NCI-H1092 (cell line): ENCODE measurements at places on chromosomes 3 and 15.

DNA sequence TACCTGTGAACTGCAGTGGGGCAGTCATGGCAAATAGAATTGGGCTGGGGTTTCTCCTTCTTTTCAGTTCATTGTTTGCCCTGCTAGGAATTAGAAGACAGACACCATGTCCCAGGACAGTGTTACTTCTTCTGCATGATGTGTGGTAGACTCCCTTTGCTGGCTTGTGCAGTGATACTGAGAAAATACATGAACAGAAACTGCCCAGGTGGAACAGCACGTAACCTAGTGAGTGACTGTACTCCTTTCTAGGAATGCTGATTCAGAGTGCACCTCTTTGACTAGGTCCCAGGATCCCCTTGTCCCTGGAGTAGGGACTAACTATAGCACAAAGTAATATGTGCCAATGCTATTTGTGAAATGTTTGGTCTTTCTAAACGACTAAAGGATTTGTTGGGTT lies 10.7 kb upstream of the SLC22A13 start:
- DNase-seq, result no peak

- DNase-seq, result peak; percentile 51
Observed at GRCh38 chr3:42667523-42668412, 14.3 kb downstream of the ZBTB47 start.

- no peak for DNase-seq
Observed at GRCh38 chr3:149243540-149243939, 21.9 kb upstream of the CP start.

DNA sequence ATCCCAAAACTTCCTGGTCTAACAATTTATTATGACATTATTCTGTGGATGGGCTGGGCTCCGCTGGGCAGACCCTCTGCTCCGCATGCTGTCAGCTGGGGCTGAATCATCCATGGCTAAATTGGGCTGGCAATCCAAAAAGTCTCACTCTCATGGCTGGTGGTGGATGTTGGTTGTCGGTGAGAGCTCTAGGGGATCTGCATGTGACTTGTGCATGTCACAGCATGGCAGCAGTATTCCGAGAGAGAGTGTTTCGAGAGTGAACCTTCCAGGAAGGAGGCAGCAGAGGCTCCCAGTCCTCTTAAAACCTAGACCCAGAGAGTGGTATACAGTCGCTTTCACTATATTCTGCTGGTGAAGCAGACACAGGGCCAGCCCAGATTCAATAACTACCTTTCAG lies 9.9 kb downstream of the RARB start:
- no peak for DNase-seq

- DNase-seq, result no peak
Observed at GRCh38 chr3:130093741-130094391, 12.2 kb downstream of the ALG1L2 start.
